NCI-H2029 treated with DMSO at 0.1 percent for 48 hours (cell line): ENCODE measurements at places on chromosomes 4 and X.

GRCh38 chrX:132333351-132333750, 114.1 kb upstream of the RAP2C start:
- no peak for DNase-seq

- DNase-seq = no peak
These were observed 43.2 kb upstream of the GRIA3 start for GRCh38 chrX:123140904-123141303.

DNA sequence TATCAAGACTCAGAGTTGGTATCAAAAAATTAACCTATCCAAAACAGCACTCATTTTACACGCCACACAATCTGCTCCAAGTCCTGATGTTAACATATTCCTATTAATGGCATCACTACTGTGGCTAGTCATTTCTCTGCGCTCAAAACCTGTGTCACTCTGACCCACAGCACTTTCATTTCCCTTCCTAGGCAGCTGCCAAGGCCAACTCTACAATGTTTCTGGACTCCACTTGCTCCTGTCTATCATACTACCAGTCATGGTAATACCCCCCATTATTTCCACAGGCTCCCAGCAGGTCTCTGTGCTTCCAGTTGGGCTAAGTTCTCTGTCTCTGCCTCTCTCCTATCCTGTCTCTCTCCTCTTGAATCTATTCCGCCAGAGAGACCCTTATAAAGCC, 323.6 kb downstream of the NR3C2 start:
- no peak for DNase-seq

DNA sequence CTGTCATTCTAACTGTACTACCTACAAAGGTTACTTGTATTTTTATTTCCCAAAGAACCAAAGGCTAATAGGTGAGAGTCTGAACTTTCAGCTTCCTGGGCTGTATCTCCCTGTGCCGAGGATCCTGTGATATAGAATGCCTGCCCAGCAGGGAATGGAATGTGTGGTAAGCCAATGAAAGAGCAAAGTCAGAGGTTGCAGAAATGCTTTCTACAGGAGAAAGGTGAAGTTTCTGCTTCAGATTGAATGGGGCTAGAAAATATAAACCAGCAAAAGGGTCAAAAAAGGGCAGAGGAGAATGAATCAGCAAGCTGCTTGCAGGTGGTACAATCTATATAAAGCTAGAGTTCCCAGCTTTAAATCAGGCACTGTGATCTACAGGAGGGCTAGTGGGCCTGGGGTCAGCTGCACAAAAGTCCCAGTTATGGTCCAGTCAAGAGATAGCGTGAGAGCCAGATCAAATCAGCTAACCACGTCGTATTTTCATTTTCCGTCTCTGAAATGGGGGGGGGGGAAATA, 146.1 kb downstream of the DCTD start:
- no peak for DNase-seq

DNA sequence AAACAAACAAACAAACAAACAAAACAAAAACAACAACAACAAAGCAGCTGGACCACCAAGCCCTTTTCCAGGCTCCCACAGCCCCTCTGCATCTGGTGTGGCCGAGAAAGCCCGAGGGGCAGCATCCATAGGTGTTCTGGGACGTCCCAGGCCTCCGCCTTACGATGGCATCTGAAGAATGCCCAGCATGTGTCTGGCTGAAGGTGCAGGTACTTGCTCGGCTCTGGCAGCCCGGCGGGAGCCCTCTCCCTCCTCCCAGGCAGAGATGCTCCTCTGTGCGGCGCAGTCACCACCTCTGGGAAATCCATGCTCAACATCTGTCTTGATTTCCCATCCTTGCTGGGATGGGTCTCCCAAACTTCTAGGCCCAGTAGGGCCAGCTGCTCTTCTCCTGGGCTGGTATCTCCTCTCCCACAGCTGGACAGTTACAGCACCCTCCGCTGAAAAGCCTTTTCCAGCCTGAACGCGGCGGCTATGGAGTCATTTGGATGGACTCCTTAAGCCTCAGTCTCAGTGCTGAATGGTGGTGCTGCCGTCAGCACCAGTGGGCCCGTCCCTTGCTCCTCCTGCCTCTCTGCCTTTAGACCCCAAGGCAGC, 4.3 kb downstream of the PSAPL1 start:
- no peak for DNase-seq

GRCh38 chr4:79034544-79034943, 95.3 kb upstream of the PAQR3 start:
- no peak for DNase-seq

GRCh38 chr4:168765726-168766125, 244.3 kb downstream of the CBR4 start:
- DNase-seq = no peak

- no peak for DNase-seq
These were observed 164.9 kb downstream of the MAML3 start for GRCh38 chr4:139988863-139989765.

DNA sequence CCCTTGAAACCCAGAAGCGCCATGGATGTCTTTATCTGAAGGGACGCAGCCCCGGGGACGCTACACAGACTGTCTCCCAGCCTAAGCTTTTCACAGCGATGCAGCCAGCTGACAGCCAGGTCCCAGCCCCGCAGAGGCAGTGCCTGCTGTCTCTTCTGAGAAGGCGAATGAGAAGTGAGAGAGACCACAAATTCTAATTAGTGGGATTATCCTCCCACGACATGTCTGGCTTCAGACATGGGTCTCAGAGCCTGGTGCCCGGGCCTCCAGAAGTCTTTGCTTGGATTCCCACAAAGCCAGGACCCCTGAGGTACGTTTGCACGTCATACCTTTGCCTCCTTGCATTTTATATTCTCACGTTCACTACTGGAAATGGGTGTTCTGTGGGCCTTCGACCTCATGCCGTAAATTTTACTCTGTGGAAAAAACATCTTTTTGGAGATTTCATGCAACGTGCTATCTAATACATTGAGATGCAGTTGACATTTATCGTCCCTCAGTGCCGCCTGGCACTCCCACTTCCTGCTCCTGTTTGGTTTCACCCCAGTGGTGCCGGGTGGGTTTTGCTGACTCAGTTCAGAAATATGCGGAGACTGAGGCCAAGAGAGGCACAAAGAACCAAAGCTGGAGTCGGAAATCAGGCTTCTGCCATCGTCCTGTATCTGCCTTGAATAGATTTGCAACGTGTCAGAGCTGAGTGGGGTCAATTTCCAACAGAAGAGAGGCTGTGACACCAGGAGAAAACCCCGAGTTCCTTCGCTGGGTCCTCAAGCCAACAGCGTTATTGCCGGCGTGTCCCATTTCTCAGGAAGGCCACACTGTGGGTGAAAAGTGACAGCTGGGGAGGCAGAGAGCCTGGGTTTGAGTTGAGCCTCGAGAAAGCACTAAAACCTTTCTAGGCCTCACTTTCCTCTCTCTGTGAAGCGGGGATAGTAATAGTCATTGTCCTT, 114.4 kb downstream of the STK32B start:
- no peak for DNase-seq

GRCh38 chrX:64570204-64570603, 175.0 kb upstream of the MTMR8 start:
- DNase-seq = no peak

GRCh38 chr4:118941799-118942198, 53.1 kb downstream of the SYNPO2 start:
- peak; percentile 49 for DNase-seq

DNA sequence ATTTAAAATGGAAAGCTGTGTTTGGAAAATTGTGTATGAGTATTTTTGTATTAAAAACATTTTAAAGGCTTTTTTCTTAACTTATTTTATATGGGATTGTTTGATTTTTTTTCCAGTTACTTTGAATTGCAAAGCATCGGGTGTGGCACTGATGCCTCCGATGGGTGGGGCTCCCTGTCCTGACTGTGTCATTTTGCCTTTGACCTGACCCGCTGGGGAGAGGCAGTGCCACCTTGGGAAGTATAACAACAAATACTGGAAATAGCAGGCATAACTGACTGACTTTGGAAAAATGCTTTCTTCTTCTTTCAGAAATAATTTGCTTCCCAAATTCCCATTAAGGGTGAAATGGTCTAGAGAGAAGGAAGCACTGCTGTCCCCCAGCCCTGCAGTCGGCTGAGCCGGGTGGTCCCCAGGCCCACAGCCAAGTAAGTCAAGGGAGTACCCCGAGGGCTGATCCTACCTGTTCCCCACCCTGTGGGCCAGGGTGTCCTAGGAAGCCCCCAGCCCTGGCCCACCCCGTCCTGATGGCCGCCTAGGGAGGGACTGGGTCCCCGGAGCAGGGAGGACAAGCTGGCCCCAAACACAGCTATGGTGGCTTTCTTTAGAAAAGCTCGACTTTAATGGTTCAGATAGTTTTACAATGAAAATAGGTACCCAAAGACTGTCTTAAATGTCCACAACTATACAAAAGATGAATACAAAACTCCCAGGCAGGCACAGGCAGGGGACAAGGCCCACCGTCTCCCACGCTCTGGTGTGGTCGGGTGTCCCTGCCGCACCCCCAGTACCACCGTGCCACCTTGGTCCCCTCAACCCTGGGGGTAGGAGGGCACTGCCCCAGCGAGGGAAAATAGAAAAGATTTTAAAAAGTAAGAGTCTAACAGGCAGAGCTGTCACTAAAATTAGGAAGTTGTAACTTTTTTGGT, 26.4 kb downstream of the NELFA start:
- no peak for DNase-seq

GRCh38 chr4:182549356-182549755, 306.2 kb downstream of the TENM3 start:
- no peak for DNase-seq

DNA sequence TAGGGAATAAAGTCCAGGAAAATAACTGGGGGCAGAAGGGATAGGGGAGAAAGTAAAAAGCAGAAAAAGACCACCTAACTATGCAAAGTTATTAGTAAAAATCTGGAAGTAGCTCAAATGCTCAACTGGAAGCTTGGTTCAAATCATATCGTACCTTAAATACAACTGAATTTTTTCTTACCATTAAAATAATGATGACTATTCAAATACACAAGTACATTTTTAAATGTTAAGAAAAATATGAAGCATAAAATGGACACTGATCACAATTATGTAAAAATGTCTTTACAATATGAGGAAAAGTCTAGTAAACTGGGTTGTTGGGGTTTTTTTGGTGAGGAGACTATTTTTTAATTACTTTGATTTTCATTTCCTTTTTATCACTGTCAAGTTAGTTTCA, 3.1 kb downstream of the BRWD3 start:
- DNase-seq = no peak

DNA sequence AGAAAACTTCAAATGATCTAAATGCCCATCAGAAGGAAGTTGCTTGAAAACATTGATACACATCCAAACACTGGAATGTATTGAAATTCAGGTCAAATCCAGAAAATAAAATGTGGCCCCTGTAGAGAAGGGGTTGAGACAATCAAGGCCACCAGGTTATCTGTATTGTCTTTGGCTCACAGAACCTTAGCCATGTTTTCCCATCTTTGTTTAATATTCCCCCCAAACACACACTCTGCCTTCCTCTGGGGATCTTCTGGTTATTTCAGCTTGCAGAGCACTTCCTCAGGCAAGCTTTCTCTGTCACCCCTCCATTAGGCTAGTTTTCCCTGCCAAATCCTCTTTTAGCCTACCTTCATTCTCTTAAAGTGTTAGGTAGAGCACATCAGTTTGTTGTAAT, 30.5 kb downstream of the PAGE2 start:
- DNase-seq = no peak

GRCh38 chr4:8763966-8764901, 107.4 kb downstream of the HMX1 start:
- no peak for DNase-seq

GRCh38 chr4:53015681-53016080, 153.6 kb downstream of the RASL11B start:
- DNase-seq = peak; percentile 2

GRCh38 chr4:30630431-30630830, 89.7 kb upstream of the PCDH7 start:
- no peak for DNase-seq

DNA sequence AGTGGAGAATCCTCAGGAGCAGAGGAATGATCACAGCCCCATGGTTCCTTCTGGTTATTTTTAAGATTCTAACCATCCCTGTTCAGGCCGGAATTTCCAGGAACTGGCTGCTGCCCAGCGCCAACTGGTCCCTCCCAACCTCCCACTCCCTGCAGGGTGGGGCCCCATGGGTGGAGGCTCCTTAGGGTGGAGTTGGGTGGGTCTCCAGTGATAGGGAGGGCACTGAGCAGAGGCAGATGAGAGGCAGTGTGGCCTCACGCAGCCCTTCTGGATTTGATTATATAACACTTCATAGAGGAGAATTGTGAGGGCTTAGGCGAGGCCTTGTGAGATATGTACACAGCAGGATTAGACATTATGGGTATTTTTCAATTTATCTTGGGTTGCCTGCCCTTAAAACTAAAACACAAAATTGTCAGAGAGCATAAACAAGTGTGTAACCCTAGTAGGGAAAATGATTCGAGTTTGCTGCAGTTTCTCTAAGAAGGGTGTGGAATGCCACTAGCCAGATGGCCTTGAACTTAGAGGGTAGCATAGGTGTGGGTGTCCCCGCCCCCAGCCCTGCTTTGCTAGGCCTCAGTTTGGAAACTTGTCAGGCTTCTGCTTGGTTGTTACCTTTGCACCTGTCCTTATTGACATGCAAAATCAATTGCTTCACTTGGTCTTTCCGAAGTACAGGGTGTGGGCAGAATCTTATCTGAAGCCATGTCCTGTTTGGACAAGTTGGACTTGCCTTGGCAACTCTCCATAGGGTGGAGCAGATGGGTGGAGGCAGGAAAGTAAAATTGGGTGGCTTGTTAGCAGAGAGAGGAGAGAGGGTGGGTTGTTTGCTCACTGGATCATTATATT, 9.4 kb downstream of the KLF3 start:
- no peak for DNase-seq

DNA sequence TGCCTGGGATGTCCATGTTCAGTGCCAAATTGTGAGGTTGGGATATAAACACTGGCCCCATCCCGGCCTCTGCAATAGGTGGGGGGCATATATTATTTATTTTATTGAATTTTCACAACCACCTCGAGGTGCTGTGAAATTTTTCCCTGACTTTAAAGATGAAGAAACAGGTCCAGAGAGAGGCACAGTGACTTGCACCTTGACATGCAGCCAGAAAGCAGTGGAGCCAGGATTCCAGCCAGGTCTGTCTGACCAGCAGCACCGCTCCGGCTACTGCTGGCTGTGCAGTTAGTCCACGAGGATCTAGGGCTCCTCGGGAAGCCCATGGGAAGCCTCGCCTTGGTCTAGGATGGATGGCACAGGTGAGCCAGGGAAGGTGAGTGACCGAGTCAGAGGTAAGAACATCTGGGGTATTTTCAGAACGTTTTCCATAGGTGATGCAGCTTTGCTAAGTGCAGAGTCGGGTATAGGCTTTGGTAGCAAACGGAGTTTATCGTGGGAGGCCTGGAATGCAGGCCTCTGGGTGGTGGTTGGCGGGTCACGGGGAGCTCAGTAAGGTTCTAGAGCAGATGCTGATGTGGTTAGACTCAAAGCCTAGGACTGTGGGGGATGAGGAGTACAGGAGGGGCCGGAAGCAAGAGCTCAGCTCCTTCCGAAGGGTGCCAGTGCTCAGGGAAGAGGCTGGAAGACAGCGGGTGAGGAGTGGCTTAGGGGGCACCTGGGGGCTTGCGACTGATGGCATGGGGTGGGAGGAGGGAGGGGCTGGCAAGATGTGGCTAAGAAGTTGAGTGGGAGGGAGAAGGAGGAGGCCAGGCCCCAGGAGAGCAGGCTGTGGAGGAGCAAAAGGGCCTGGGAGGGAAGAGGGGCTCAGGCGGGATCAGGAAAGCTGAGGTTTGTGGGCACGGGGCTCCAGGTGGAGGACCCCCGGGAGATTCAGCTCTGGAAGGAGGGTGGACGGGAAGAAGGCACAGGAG, 107.7 kb upstream of the LRPAP1 start:
- no peak for DNase-seq
